A549 treated with Mapracorat at 1 μM for 4 hours (cell line): ENCODE measurements at places on chromosomes 13 and 19. TPM values are rescaled to one million over a fixed set of nuclear protein-coding genes. Genes with fewer than 3 reads are reported as not detected.

The LILRA1 gene
- total RNA-seq, result not detected in 5 replicates

The GRIN3B gene
- 1.8 to 5.0 TPM (median 2.5 TPM) in 5 replicates for total RNA-seq

The ZNF426 gene
- total RNA-seq, result 0.73 to 1.2 TPM (median 1.1 TPM) in 5 replicates

The ZNF878 gene
- not detected in 5 replicates for total RNA-seq

The SLC8A2 gene
- 0.25 to 0.75 TPM (median 0.51 TPM) in 5 replicates for total RNA-seq

The ITGBL1 gene
- 1.0 to 1.8 TPM (median 1.5 TPM) in 5 replicates for total RNA-seq

The PPM1N gene
- total RNA-seq, result 7.1 to 10.4 TPM (median 8.1 TPM) in 5 replicates

The RRAS gene
- 99.6 to 157 TPM (median 144 TPM) in 5 replicates for total RNA-seq

The KIR2DL1 gene
- not detected in 5 replicates for total RNA-seq

The TEKTIP1 gene
- total RNA-seq, result not detected in 5 replicates

The LYPD5 gene
- 0.20 to 0.41 TPM (median 0.25 TPM) in 5 replicates for total RNA-seq

The SULT2B1 gene
- 14.1 to 18.6 TPM (median 16.0 TPM) in 5 replicates for total RNA-seq

The MTUS2 gene
- total RNA-seq, result 0.01 TPM in 1 of 5 replicates, not detected in the others

The MAMSTR gene
- 0.18 to 0.42 TPM (median 0.34 TPM) in 5 replicates for total RNA-seq

The F7 gene
- 0.07 to 0.11 TPM (median 0.07 TPM) in 5 replicates for total RNA-seq

The ERICH4 gene
- 0.15 TPM in 1 of 5 replicates, not detected in the others for total RNA-seq

The NANOS3 gene
- total RNA-seq, result 1.4 to 3.8 TPM (median 2.4 TPM) in 5 replicates
